ENCODE measurements at places on chromosomes 11 and 22. TPM values are rescaled to one million over a fixed set of nuclear protein-coding genes. Genes with fewer than 3 reads are reported as not detected.

STK33 gene
- total RNA-seq = 8.2 TPM

TRMU gene
- total RNA-seq = 55.4 TPM

CD6 gene
- not detected for total RNA-seq

NAV2 gene
- total RNA-seq = 2.5 TPM

DNA sequence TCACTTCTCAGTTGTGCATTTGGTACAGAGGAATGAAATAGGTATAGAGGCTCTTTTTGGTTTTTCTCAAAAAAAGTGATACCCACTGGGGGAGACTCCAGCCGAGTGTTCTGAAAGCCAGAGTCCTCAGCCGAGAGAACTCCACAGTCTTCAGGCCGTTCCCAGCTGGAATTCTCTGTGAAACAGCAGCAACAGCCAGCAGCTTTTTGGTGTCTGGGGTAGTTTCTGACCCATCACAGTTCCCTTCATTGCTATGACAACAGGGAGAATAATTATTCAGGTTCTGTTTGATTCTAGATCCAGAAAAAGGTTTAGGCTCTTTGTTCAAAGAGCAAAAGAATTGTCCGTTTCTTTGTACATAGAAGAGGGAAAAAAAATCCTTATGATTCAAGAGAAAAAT is 84.6 kb downstream of the C22orf31 start:
- DNase-seq = no peak

GRCh38 chr11:132644520-132645239 is 887.6 kb downstream of the OPCML start:
- DNase-seq = no peak

DNA sequence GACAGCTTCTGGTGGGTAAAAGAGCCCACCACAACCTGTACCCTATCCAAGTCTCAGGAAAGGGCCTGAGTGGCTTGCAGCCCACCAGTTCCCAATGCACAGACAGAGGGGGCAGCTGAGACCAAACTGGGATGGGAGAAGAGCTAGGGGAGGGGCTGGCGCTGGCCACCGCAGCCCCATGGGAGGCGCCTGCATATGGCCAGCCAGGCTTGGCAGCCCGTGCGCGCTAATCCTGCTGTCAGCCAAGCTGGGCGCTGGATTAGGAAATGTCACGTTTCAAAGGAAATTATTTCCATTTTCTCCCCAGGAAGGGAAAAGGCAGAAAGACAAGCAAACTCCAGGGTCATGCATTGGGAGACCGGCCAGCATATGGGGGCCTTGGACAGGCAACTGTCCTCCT is 236.8 kb downstream of the BUD13 start:
- peak; percentile 20 for DNase-seq

DNA sequence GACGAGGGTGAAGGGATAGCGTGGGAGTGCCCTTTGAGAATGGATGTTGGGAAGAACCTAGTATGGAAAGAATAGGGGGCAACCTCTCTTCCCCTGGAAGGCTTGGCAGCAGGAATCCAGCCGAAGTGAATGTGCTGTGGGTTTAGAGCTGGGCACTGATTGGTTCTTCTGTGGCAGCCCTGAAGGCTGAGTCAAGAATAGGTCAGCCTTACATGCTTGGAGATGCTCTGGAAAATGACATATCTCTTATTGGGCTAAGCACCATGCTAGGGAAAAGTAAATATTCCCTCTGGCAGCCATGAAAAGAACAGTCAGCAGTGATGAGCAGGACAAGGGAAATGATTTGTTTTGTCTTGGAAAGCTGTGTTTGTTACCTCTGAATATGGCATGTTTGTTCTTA is 149.5 kb downstream of the COMMD9 start:
- no peak for DNase-seq

DNA sequence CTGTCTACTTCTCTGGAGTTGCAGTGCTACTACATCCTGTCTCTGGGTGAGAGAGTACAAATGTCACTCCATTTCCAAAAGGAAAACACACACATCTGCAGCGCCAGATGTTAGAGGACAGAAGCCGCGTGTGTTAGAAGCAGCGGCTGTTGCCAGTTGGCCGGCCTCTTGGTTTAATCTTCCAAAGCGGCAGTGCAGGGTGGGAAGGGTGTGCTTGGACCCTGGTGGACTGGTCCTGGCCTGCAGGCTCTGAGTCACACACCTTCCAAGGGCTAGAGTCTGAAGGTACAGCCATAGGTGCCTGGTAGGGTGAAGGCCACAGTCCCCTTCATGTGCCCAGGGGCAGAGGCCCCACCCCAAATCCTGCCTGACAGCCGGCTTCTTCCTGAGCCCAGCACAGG is 99.8 kb downstream of the CTTN start:
- no peak for DNase-seq

DNA sequence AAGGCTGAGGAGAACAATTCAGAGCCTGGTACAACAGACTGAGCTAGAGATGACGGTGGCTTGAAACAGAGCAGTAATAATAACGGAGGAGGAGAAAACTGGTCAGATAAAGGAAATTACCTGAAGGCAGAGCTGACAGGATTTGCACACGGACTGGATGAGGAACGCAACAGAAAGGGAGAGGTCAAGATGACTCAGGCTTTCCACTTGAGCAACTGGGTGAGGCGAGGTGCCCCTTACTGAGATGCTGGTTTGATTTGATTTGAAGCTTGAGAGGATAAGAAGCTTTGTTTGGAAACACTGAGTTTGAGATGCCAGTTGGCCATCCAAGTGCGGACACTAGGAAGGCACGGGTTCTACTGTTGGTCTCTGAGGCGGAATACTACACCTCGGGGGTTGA is 35.4 kb upstream of the NRIP3 start:
- no peak for DNase-seq

All from G401 (cell line).